ENCODE measurements at places on chromosomes 11 and 22.

- DNase-seq = no peak
Observed at GRCh38 chr11:119964136-119965025, 173.5 kb downstream of the TRIM29 start.

- DNase-seq = no peak
Observed at GRCh38 chr22:28903080-28903479, 19.7 kb downstream of the ZNRF3 start.

DNA sequence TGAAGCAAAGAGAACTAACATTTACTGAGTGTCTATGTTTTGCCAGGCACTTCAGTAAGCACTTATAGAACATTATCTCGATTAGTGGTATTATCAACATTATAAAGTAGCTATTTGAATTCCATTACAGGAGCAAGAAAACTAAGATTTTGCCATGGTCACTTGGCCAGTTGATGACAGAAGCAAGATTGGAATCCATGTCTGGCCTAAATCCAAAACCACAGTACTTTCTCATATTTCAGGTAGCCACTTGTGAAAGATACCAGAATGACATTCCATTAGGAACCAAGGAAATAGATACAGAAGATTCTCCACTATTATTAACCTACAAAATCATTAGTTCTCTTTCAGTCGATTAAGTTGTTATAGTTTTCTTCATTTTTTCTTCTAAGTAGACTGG, 691.0 kb upstream of the API5 start:
- no peak for DNase-seq

DNA sequence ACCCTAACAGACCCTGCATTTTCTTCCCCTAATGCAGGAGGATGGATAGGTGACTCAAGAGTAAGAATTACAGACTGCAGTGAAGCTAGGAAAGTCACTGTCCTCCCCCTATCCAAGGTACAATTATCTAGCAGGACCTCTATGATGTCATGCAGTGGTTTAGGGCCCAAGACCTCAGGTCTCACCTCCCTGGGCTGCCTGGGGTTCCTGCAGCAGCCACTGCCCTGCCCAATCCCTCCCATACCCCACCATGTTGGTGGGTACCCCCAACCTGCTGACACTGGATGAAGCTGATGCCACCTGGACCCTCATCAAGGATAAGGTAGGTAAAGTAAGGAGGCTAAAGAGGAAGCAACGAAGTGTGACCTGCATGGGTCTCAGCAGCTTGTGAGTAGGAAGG, at the start of gene C11orf42:
TSS of gene C11orf42 (plus strand) at position 192 of the 400 bp plus-strand sequence. CDS start at position 251, 59 bp downstream.
- no peak for DNase-seq

DNA sequence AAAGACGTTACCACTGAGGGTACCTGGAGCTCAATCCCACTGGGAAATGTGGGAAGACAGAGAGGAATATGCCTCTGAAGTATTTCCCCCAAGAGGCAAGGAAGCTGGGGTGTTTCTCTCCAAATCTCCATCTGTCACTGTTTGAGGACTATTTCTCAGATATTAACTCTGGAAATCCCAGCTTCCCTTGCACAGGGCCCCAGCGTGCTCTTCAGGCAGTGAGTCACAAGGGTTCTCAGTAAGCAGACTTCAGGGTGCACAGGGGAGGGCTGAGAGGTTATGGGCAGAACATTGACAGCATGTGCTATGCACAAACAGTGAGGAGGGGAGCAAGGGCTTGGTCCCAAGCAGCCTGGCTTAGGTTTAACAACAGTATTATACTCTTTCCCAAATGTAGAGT, 60.9 kb upstream of the EED start:
- no peak for DNase-seq

DNA sequence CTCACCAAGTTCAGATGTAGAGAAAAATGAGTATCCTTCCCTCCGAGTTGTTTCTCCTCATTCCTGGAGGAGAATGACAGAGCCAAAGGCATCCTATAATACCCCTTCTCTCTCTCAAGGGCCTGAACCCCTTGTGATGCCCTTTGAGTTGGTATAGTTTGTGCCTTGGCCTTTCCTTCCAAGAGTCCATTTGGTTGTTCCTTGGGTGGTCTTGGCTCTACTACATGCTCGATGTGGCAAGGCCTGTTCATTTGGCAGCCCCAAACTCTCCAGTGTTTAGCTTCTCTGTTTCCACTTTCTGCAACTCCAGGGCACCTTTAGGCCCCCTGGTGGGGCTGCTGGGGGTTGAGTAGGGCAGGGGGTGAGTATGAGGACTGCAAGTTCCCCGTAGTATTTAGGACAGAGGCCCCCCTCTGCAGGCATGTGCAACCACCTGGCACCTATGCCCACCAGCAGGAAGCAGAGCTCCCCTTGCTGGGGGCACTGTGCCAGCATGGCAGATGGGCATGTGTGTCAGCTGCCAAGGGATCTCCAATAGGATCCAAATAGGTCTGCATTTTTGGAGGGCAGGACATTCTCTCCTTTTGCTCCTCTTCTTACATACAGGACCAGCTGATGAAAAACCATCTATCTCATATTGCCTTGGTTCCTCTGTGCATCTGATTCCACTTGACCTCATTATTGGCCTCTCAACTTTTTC, 217.2 kb upstream of the CADM1 start:
- DNase-seq = no peak

DNA sequence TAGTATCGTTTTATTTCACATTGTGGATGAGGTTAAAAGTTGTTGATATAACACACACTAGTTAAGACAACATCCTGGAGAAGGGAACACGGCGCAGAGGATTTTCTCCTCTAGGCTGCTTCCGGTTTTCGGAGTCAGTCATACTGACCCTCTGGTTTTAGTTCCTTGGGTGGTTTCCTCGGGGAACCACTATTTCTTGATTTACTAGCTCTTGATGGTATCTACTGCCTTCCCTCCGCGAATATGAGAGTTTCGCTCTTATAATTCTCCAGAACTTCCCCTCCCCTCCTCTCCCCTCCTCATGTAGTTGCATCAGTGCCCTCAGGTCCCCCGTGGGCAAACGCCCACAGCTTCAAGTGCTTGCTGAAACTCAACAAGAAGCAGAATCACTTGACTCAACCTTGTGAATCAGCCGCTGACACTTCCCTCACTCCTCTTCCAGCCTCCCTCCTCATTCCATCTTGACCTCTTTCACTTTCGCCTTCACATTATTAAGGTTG, 15.9 kb upstream of the APOBEC3A start:
- no peak for DNase-seq

DNA sequence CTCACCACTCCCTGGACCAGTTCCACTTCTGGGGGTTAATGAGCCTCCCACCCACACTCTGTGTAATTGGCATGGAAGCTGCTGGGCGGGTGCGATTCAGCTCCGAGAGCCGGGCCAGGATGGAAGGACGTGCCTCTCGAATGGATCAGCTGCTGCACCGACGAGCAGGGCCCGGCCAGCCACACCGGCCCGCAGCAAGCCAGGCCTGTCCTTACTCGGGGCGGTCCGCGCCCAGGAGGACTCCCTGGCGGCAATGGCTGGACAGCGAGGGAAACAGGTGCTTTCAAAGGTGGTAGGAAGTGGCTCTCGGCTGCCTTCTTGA, 4.3 kb upstream of the SHISAL1 start:
- DNase-seq = no peak

- DNase-seq = no peak
Observed at GRCh38 chr22:43995798-43996169, 28.3 kb upstream of the PARVB start.

DNA sequence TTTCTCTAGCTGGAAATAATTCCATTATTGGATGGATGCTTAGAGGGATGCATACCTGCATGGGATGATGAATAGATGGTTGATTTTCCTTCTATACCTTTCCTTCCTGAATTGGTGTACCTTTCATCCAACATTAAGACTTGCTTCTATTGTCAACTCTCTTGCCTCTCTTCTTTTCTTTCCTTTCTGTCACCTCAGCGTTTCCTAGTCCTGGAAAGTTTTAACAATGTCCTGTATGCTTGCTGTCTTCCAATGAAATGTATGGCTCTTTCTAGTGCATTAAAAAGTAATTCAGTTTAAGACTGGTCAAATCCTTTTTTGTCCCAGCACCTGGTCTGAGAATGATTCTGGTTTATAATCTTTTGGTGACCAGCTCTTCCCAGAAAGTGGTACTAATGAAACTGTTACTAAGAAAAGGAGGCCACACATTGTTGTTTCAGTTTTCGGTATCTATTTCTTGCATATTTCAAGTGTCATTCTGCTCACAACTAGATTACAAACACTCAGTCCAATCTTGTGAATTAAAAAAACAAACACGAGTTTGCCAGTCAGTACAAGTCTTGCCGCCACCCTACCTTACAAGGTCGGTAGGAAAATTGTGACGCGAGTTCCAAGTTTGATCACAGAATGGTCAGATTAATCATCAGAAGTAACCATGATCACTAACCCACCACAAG, 8.0 kb downstream of the POU2AF1 start:
- no peak for DNase-seq
